Stimulated activated CD8-positive, alpha-beta memory T cell treated with anti-CD3 and anti-CD28 coated beads, Interleukin-4, amount 100 ng/mL, for 24 hours (primary cell): ENCODE measurements at places on chromosomes 3 and 15.

- no peak for DNase-seq
These were observed at the start of gene SOX2 for GRCh38 chr3:181711325-181712135. TSS of gene SOX2 (plus strand) at chr3:181711925. CDS start at chr3:181712361, 436 bp downstream.

- DNase-seq = no peak
These were observed 3.2 kb upstream of the ILDR1 start for GRCh38 chr3:122025296-122025695.

- DNase-seq = no peak
These were observed 128.5 kb downstream of the RBMS3 start for GRCh38 chr3:29409409-29409808.

- DNase-seq = no peak
These were observed 619.7 kb upstream of the AGTR1 start for GRCh38 chr3:148077965-148078364.

DNA sequence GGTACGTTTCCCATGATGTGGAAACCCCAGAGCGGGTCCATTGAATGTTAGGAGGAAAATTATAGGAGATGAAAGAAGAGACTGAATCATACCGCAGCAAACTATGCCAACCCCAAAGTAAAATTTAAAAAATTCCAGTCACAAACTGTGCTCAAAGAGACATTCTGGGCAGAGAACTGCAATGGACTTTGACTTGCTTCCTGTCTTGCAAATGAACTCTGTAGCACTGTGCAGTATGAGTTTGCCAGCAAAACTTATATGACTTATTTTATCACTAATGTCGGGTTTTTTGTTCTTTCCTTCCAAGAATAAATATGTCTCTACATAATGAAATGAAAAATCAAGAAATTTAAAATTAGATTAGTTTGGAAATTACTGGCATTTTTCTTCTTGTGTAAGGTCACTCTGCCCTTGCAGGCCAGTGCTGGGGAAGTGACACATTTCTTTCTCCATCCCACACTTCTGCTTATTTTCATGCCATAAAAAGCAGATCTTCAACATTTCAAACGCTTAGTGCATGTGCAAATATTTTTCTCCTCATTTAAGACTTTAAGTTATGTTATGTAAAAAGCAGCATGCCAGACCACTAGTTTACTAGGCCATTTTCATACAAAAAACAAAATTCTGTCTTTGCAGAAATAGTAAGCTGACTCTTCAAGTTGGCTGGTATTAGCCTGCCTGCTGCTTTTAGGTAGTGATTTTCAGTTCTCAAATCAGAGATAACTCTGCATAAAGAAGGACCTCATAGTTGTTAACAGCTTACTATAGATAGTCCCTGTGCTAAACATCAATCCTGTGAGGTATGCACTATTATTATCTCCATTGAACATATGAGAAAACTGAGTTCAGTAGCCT, 32.2 kb upstream of the SSR3 start:
- no peak for DNase-seq

- DNase-seq = no peak
These were observed 45.7 kb downstream of the GRIP2 start for GRCh38 chr3:14494279-14494972.

GRCh38 chr3:29026286-29026685, 254.6 kb upstream of the RBMS3 start:
- no peak for DNase-seq

DNA sequence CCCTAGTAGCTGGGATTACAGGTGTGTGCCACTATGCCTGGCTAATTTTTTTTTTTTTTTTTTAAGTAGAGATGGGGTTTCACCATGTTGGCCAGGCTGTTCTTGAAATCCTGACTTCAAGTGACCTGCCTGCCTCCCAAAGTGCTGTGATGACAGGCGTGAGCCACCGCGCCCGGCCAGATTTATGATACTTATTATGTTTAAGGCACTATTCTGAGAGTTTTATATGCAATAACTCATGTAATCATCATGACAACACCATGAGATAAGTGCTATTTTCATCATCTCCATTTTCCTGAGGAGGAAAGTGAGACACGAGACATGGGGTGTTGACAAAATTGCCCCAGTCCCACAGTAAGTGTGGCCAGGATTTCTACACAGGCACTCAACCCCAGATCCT, 366.4 kb upstream of the TRIM42 start:
- no peak for DNase-seq

DNA sequence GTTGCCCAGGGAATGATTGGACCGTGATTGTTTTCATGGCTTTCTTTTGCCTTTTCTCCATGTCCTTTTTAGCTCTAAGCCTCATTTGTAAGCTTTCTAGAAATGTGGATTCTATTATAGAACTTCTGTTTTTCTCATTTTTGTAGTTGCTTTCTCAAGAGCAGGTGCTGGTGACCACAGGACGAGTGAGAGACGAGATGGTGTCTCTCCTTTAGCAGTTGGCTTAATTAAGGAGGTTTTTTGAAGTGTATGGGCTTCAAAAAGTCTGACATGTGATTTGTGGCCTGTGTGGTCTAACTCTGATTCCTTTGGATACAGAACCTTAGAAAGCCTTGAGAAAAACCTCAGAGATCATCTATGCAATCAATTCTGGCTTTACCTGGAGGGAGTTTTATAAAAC, 292.8 kb downstream of the LPP start:
- DNase-seq = no peak
